ENCODE measurements at places on chromosomes 12 and 14.

GRCh38 chr12:110256780-110257431, 24.1 kb upstream of the ATP2A2 start:
- DNase-seq: no peak

DNA sequence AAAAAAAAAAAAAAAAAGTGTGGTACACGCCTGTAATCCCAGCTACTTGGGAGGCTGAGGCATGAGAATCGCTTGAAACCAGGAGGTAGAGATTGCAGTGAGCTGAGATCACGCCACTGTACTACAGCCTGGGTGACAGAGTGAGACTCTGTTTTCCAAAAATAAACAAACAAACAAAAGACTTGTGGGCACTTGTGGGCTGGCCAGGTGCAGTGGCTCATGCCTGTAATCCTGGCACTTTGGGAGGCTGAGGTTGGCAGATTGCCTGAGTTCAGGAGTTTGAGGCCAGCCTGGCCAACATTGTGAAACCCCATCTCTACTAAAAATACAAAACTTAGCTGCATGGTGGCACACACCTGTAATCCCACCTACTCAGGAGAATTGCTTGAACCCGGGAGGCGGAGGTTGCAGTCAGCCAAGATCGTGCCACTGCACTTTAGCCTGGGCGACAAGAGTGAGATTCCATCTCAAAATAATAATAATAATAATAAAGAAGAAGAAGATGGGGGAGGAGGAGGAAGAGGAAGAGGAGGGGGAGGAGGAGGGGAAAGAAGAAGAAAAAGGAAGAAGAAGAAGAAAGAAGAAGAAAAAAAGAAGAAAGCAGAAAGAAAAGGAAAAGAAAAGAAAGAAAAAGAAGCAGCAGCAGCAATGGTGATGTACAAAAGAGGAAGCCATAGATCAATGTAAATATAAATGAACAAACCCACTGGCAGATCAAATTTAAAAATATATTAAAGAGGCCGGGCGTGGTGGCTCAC, 27.9 kb upstream of the CCNT1 start:
- no peak for DNase-seq

DNA sequence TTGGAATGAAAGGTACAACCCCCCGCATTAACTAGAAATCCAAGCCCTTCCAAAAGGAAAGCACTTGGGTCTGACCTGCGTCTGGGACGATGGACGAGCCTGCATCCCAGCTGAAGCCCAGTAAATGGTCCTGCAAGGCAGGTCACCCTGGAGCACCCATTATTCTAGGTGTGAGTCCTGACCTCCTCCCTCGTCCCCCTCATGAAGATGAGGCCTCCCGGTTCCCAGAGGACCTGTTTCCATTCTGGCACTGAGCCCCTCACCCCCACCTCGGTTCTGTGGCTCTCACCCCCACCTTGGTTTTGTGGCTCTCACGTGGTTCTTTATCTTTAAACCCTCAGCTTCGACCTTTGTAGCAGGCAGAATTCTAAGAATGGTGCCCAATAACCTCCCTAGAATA, 7.3 kb downstream of the IFI27 start:
- DNase-seq: no peak

DNA sequence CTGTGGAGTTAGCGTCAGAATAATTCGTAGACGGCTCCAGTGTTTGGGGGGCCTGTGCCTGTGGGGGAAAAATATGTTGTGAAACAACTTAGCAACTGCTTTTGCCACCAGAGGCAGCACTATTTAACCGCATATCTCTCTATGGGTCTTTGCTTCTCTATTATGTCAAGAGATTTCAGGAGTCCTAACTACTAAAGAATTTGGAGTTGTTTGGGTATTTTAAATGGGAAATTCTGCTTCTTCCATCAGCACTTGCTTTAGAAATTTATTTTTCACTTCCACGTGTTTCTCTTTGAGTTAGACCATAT, 594 bp upstream of the CLEC14A start:
- DNase-seq: no peak

- DNase-seq: no peak
Observed at GRCh38 chr14:33280646-33281045, 342.0 kb downstream of the NPAS3 start.

- no peak for DNase-seq
Observed at GRCh38 chr12:108750526-108750925, 19.2 kb upstream of the CORO1C start.

DNA sequence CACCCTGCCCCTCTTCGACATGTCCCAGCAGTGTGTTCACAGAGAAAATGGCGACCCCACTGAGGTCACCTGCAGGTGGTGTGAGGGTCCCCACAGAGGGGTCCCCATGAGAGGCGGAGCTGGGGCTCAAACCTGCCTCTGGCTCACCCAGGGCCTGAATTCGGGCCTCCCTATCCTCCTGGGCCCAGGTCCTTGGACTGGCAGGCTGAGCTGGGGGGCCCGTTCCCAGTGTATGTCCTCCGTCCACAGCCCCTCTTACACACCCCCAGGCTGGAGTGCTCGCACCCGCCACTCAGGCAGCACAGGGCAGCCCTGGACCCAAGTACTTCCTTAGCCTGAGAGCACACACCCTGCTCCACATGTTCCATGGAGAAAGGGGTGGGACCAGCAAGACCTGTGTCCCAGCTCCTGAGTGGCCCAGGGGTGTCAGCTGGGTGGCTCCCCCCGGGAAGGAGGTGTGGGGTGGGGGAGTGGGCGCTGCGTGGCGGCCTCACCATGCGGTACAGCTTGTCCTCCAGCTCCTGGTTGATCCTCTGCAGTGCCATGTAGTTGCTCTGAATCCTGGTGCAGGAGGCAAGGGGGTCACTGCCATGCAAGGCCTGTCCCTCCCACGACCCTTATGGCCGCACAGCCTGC, 42.6 kb downstream of the BEGAIN start:
- DNase-seq: no peak

DNA sequence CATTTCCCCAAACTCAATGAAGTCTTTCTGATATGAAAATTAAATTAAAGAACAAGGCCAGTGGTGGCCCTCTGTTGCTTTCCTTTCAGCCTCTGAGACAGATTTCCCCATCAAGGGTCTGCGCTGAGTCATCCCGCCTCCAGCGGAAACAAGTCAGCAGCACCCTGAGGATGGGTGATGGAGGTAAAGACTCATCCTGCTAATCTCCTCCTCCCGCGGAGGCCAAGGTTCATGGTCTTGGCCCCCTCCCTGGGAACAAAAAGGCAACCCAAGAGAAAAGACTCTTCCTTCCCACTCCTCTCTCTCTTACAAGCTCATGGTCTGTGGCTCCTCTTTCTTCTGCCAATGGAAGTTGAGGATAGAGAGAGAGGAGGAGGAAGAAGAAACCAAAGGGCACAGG, 9.0 kb upstream of the NUMB start:
- DNase-seq: no peak

- no peak for DNase-seq
Observed at GRCh38 chr12:13175499-13175898, 21.0 kb upstream of the EMP1 start.

DNA sequence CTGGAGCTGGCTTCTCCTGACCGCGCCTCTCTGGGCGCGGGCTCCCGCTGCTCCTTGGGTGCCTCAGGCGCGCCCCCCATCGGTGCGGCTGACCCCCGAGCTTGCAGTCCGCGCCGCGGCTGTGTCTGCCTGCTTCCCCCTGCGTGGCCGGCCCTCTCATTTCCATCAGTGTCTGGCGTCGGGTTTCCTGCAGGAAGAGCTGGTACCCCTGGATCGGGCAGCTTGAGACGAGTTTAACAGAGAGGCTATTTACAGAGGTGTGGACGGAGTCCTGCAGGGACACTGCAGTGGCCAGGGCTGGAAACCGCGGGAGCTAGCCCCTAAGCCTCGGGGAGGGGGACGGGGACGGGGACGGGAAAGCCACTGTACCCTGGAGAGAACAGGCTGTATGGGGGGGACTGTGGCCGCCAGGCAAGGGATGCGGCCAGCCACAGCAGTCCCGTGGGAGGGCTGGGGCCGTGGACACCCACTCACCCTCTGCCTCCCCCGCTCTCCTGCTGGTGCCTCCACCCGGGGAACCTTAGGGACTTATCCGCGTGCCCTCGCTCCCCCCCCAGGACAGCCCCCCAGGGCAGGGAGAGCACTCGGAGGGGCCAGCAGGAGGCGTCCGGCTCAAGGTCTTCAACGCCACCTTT, 3.7 kb upstream of the CACNA2D4 start:
- no peak for DNase-seq

DNA sequence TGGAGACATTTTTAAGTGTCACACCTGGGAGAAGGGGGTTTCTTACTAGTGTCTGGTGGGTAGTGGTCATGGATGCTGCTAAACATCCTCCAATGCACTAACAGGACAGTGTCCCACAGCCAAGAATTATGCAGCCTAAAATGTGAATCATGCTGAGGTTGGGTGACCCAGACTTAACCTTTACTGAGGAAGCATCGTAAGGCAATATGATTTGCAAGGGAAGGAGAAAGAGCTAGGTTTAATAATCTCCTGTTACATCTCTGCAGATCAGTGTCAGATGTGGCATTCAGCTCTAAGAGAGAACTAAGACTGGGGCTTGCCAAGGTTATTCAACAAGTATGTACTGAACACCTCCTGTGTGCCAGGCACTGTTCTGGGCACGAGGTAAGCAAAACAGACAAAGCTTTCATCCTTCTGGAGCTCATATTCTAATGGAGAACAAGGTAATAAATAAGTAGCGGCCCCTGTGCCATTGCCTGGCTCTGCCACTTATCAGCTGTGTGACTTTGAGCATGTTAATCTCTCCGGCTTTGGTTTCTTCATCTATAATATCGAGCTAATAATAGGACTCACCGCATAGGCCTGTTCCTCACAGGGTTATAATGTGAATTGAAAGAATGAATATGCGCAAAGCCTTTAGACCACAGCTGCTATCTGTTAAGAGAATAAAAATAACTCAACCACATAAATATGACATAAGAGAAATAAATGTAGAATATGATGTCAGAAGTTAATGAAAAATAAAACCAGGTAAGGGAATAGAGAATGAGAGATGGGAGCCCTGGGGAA, 13.5 kb upstream of the GOLGA5 start:
- no peak for DNase-seq

DNA sequence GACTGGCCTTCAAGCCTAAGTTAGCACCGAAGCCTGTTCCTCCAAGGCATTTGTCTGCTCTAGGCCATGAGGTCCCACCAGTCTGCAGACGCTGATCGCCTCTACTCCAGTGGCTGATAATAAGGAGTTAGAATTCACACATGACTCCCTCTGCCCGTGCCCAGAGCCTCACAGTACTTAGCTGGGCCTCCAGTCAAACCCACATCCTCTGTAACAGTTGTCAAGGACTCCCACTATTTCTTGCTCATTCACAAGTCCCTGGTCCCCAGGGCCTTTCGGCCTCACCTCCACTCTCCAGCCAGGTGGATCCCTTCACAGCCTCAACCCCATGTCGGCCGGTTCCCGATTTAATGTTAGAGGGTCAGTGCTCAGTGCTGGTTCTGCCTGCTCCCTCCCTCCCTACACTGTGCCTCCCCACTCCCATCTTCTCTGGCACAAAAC, 6.3 kb upstream of the KRT5 start:
- no peak for DNase-seq

GRCh38 chr12:127785986-127786590, 480.9 kb upstream of the TMEM132C start:
- DNase-seq: no peak

- no peak for DNase-seq
Observed at GRCh38 chr12:127588249-127588648, 678.7 kb upstream of the TMEM132C start.

DNA sequence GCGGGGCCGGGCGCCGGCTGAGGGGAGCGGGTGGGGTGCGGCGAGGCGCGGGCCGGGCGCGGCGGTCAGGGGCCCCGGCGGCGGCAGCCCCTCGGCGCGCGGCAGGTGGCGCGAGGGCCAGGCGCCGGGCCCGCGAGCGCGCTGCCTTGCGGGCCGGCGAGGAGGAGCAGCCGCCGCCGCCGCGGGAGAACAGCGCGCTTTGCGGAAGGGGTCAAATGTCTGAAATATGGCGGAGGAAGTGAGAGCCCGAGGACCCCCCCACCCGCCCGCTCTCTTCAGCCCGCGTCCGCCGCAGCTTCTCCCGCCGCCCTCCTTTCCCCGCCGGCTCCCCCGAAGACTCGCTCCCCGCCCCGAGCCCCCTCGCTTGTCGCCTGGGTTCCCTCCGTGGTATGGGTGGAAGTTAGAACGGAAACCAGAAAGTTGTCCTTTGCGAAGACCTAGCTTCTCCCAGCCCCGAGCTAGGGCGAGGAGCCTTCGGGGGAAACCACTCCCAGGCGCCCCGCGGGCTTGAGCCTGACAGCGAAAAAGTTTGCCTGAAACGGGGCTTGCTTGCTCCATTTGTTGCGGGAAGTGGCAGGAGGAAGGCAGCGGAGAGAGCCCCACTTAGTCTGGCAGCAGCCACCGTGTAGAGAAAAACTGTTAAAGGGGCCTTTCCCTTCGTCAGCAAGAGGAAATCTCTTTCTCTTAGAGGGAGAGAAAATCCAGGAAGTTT, 551 bp downstream of the RAP1B start:
- DNase-seq: no peak

DNA sequence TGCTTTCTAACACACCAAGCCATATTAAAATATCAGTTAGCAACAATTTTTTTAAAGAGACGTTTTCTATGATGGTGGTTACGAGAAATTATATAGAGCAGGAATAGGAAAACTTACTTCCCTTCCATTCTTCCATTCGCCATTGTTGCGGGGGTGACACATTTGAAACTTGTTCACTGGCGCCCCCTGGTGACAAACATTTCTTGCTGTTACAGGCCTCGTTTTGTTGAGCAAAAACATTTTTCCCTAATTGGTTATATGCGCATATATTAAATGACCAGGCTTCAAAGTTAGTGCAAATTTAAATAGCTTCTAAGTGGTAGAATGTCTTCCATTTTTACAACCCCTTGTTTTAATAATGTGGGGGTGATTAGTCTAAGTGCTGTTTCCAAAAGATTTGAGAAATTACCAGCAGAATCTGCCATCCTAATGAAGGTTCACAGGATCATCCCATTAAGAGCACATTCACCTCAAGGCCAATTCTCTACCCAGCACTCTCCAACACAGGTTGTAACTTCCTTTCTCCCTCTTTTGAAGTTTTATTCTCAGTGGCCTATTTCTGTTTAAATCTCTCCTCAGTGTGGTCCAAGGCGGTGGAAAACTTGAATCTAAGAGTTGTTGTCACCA, 1124.7 kb downstream of the FLRT2 start:
- DNase-seq: no peak

- DNase-seq: no peak
Observed at GRCh38 chr12:105067511-105068031, 16.7 kb downstream of the ALDH1L2 start.

DNA sequence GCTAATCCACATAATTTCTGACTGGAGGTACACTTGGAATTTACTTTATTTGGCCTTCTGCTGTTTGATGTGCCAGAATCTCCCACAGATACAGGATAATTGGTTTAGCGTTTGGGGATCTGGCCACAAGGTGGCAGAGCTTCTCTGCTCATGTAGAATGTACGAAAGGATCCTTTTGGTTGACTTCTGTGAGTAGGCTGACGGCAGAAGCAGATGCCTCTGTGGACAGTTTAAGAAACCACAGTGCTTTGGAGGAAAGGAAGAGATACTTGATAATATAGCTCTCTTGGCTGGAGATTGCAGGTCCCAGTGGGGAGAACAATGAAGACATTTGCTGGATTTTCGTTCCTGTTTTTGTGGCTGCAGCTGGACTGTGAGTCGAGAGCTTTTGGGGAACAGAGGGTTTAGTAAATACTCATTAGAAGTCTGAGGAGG, 75.3 kb upstream of the OR4E1 start:
- no peak for DNase-seq
